ENCODE measurements at places on chromosomes 7 and 10.

DNA sequence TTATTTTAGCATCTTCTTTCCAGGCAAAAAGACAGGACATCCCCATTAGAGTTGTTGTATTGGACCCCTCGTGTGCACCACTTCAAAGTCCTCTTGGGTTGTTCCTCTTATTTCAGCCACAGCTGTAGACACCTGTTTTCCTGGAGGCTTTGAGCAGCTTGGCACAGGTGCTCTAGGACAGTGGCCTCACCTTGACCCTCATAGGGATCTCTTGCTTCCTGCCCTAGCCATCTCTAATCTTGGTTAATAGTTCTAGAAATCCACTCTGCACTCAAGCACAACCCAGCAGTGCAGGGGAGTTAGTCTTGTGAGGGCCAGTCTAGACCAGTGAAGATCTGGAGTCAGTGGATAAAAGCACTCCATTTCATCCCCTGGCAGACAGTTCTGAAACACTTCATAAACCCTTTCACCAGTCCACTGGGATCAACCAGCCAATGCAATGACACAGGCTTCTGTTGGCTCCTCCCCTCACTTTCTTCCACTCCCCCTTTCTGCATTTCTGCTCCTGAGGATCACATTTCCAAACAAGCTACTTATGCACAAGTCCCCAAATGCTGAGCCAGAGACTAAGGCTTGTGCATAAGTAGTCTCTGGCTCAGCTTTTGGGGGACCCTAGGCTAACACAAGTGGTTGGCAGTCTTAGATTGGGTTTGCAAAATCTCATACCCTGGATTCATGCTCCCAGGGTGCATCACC lies 131.5 kb upstream of the LAMB4 start:
- no peak for DNase-seq

DNA sequence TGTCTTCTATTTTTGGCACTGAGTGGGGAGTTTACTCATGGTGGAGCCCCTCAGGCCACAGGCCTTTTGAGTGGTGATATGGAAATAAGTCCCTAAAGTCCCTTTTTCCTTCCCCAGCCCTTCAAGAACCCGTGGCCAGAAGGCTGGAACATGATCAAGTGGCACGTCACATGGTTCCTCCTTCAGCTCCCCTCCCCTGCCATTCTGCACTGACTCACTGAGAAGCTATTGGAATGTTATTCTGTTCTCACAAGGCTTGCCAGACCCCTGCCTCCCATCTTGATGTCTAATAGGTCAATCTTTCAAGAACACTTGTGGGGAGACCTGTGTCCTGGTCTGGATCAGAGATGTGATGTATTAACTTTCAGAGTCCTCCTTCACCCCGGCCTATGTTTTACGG lies 279.8 kb downstream of the SEC23IP start:
- DNase-seq = peak; percentile 5

- peak; percentile 85 for DNase-seq
Observed at GRCh38 chr10:123301077-123301857, 147.1 kb downstream of the BUB3 start.

DNA sequence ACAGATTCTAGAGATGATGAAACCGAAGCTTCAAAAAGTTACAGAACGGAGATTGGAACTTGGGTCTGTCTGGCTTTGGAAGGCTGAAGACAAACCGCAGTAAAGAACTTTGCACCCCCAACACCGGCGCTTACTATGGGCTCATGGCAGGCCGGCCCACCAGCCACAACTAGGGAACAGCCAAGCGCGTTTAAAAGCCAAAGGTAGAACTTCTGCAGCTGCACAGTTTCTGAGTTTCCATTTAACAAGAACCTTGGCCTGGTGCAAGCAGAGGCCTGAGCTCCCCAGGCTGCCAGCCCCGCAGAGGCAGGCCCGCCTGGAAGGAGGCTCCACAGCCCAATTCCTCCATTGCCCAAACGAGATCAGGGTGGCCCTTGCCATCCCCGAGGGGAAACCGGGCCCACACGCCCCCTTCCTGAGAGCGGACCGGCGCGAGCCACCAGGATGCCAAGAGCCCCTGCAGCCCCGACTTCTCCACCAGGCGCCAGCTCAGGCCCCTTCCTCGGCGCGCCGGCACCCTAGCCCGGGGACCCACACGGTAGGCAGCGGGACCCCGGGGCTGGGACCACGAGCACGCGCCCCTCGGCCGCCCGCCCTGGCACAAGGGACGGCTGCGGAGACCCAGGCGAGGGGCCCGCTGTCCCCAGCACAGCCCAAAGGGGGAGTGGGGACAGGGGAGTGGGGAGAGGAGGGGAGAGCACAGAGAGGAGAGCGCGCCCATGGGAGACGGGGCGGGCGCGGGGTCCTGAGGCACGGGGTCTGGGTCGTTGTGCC lies 566 bp downstream of the MAD1L1 start:
- DNase-seq = no peak

DNA sequence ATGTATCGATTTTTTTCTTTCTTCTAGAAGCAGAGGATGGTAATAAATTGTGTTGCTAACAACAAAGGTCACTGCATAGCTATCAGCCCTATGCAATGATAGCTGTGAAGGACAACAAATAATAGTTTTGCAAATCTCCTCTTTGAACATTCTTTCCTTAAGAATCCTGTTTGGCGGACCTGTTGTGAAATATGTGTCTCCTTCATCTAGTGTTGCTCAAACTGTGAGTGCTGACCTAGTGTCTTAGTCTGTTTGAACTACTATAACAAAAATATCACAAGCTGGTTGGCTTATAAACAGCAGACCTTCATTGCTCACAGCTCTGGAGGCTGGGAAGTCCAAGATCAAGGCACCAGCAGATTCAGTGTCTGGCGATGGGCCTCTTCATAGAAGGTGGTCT lies 53.7 kb downstream of the CAV1 start:
- no peak for DNase-seq
